NCI-H1694 (cell line): ENCODE measurements at places on chromosomes 13 and 19.

DNA sequence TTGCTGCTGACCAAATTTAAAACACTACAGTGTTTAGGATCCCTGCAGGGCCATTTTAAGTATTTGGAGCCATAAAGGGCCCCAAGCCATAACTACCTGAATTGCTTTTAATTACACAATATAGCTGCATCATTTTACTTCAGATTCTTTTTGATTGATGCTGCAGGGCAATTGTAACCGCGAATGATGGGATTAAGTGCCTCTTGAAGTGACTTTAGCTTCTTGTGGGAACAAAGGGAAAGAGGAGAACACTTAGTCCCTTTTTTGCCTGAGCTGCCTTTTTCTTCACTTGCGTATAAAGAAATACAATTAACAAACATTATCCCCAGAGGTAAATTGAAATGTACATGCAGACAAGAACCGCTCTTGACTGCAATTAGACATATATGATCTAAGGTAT, 228.5 kb downstream of the ZIC5 start:
- DNase-seq = no peak

GRCh38 chr19:8575467-8575997, 1.7 kb downstream of the MYO1F start:
- DNase-seq = no peak

DNA sequence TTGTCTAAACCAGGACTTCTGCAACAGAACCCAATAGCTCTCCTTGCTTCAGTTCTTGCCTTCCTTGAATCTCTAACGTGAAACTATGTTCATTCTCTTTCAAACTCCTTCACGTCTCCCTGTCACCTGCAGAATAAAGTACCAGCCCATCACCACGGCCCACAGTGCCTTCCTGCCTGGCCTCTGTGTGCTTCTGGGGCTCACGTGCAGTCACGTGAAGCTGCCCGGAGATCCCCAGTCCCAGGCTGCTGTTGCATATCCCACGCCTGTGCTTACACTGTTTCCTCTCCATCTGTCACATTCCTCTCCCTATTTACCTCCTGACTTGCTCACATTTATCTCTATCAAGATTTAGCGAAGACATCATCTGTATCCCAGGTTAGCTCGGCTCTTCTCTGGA, 102.8 kb downstream of the STARD13 start:
- no peak for DNase-seq

GRCh38 chr13:30362869-30363268, 55.5 kb upstream of the KATNAL1 start:
- no peak for DNase-seq

- no peak for DNase-seq
Observed at GRCh38 chr19:3289971-3290569, 65.6 kb downstream of the CELF5 start.

GRCh38 chr19:30686176-30686820, 314.1 kb downstream of the ZNF536 start:
- DNase-seq = no peak
